ENCODE measurements at places on chromosomes 7 and 10.

DNA sequence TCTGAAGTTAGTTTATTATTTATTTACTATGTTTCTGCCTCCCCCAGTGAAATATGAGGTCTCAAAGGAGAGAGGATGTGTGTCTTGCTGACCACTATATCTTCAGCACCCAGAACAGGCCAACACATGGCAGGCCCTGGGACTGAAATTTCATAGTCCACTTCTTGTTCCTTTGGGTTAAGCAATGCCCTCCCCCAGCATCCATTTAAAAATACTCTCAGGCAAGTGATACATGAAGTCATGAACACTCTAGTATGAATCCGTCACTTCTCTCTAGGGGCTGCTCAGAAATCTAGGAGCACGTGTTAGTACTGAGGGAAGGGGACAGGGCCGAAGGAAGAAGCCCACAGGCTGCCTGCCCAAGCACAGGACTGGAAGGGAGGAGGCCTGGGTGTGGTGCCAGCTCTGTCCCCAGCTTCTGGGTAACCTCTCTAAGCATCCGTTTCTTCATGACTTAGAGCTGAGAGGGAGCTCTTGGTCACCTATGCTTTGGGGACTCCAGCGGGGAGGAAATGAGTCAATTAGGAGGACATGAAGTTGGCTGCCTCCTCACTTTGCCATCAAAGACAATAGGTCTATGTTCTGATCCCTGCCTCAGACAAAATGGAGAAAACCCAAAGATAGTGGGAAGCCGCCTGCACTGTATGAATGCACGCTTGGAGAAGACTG is 119.2 kb downstream of the KCNMA1 start:
- H3K27me3 ChIP-seq: peaks cover 2% of the 10 kb centered on the region
- no peak overlapping the region for H3K4me3 ChIP-seq
- no peak for DNase-seq
- H3K36me3 ChIP-seq: no peaks in the 10 kb centered on the region
- H3K4me1 ChIP-seq: no peaks in the 10 kb centered on the region

- no peaks in the 10 kb centered on the region for H3K4me1 ChIP-seq
- DNase-seq: no peak
- no peak overlapping the region for H3K27ac ChIP-seq
- H3K27me3 ChIP-seq: peaks cover 22% of the 10 kb centered on the region
These were observed 17.7 kb downstream of the SH2D4B start for GRCh38 chr10:80555415-80555814.

- no peaks in the 10 kb centered on the region for H3K4me1 ChIP-seq
- H3K36me3 ChIP-seq: no peaks in the 10 kb centered on the region
- DNase-seq: no peak
- no peak overlapping the region for H3K4me3 ChIP-seq
- H3K27me3 ChIP-seq: peaks cover 15% of the 10 kb centered on the region
- H3K27ac ChIP-seq: no peak overlapping the region
These were observed 261.1 kb upstream of the CSTF2T start for GRCh38 chr10:51960494-51960895.

GRCh38 chr10:101601541-101601940 is 13.4 kb downstream of the DPCD start:
- H3K27me3 ChIP-seq: no peaks in the 10 kb centered on the region
- H3K36me3 ChIP-seq: peaks cover 2% of the 10 kb centered on the region
- no peak overlapping the region for H3K4me3 ChIP-seq
- H3K27ac ChIP-seq: no peak overlapping the region
- H3K4me1 ChIP-seq: no peaks in the 10 kb centered on the region

- H3K27ac ChIP-seq: no peak overlapping the region
- DNase-seq: peak; percentile 15
- H3K27me3 ChIP-seq: peaks cover 46% of the 10 kb centered on the region
These were observed 18.7 kb downstream of the CNPY1 start for GRCh38 chr7:155527664-155528063.

DNA sequence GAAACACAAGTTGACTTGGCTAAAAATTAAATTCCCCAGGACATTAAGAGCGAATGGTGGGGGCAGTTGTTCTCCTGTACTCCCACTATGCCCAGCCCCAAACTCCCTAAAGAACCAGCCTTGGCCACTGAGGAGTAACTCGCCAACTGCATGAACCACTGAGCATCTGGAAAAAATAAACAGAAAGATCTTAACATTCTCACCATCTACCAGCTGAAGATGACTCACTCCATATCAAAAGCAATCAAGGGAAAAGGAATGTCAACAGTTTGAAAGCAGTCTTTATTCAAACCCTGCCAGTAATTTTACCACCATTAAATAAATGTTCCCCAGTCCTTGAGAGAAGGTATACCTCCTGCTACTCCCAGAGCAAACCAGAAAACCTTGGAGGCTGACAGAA is 45.4 kb downstream of the CTTNBP2 start:
- no peak overlapping the region for H3K4me3 ChIP-seq
- no peaks in the 10 kb centered on the region for H3K27me3 ChIP-seq
- no peaks in the 10 kb centered on the region for H3K36me3 ChIP-seq
- H3K4me1 ChIP-seq: no peaks in the 10 kb centered on the region
- no peak overlapping the region for H3K27ac ChIP-seq

GRCh38 chr7:85004402-85004801 is 182.5 kb downstream of the SEMA3D start:
- no peak overlapping the region for H3K27ac ChIP-seq
- no peak overlapping the region for H3K4me3 ChIP-seq
- no peak for DNase-seq

- H3K36me3 ChIP-seq: no peaks in the 10 kb centered on the region
- H3K4me3 ChIP-seq: no peak overlapping the region
- no peaks in the 10 kb centered on the region for H3K4me1 ChIP-seq
These were observed 15.9 kb upstream of the TMEM72 start for GRCh38 chr10:44895280-44895679.
